Pulmonary artery endothelial cell (primary cell): ENCODE measurements at places on chromosomes 7 and 10. TPM values are rescaled to one million over a fixed set of nuclear protein-coding genes. Genes with fewer than 3 reads are reported as not detected.

The GARIN1A gene
- total RNA-seq = 0.13 and 0.18 TPM in 2 replicates

DNA sequence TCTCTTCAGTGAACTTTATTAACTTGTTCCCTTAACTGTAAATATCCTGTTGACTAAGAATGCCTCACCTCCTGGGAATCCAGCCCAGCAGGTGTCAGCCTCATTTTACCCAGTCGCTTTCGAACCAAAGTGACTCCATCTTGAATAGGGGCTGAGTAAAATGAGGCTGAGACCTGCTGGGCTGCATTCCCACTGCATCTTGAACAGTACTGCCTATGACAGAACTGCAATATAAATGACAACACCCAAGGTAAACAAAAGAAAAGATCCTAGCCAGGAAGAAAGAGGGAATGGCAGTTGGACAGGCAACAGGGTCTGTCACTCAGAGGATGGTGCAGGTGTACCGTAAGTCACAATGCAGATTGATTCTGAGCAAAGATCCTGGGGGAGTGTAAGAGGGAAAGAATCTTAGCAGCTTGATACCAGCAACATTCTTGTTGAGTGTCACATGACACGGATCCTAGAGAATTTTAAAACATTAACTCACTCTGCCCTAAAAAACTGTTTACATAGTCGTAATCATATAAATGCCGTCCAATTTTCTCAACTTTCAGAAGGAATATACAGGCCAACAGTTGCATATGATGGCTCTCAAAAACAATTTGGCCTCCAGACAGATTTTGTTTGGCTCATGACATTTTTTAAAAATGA, 4.4 kb upstream of the FAM107B start:
- no peak for DNase-seq

GRCh38 chr7:148919859-148920258, 35.8 kb upstream of the EZH2 start:
- no peak for DNase-seq

The GSTO2 gene
- 0.25 and 0.33 TPM in 2 replicates for total RNA-seq

- no peak for DNase-seq
Observed at GRCh38 chr10:97003804-97004201, 171.7 kb downstream of the LCOR start.

DNA sequence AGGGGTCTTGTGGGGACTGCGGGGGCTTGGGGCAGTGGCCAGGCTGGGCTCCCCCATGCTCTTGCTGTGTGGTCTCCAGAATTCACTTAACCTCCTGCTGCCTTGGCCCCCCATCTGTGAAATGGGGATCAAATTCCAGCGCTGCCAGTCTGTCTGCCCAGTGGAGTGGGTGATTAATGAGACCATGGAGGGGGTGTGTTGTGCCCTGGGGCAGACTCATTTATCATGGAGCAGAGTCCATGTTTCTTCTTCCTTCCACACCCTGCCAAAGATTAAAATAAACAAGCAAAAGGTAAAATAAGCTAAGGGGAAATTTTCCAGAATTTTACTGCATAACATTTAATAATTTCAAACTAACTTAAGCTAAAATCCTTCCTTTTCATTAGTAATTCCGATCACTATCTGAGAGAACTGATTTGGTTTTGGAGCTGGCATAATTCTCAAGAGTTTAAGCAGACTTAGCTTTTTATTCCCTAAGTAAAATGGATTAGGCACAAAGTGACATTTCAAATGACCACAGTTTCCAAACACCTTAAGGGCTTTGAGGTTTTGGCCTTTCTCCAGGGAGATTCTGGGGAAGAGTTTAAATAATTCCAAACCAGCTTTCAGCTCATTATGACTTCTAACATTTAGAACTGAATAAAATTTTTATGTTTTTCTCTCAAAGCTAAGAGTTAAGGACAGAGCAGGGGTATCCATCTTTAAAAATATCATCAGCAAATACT, 211.9 kb downstream of the CXCL12 start:
- DNase-seq = no peak

The NUTM2A gene
- total RNA-seq = 0.07 and 0.35 TPM in 2 replicates

- DNase-seq = no peak
Observed at GRCh38 chr10:21020545-21020944, 123.4 kb upstream of the NEBL start.

DNA sequence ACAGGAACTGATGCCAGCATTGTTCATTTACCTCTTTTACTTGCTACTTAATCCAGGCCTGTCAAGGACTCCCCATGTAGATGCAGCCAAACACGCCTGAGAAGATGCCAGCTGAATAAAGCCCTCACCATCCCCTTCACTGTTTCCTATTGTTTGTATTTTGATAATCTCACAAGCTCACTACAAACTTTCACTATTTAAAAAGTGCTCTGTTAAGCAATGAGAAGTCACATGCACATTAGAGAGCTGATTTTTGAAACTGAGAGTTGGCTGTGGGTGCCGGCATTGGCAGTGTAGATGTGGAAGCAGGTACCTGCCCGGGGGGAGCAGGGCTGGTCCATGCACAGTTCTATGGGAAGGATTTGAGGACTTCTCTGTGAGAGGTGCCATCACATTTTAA, 169.8 kb upstream of the GRB10 start:
- no peak for DNase-seq

The SPDYE3 gene
- total RNA-seq = not detected in 2 replicates

The PSAP gene
- 664 and 790 TPM in 2 replicates for total RNA-seq

- DNase-seq = no peak
Observed at GRCh38 chr10:57162231-57162630, 801.2 kb upstream of the ZWINT start.

The CHAT gene
- total RNA-seq = not detected in 2 replicates

GRCh38 chr7:45404622-45405021, 169.5 kb upstream of the ADCY1 start:
- DNase-seq = no peak

The FAM131B gene
- 1.2 and 1.5 TPM in 2 replicates for total RNA-seq

- no peak for DNase-seq
Observed at GRCh38 chr7:46448478-46448877, 527.4 kb upstream of the IGFBP3 start.

The PRR15 gene
- 3.2 and 5.8 TPM in 2 replicates for total RNA-seq

The MYO1G gene
- 0.11 and 0.13 TPM in 2 replicates for total RNA-seq

DNA sequence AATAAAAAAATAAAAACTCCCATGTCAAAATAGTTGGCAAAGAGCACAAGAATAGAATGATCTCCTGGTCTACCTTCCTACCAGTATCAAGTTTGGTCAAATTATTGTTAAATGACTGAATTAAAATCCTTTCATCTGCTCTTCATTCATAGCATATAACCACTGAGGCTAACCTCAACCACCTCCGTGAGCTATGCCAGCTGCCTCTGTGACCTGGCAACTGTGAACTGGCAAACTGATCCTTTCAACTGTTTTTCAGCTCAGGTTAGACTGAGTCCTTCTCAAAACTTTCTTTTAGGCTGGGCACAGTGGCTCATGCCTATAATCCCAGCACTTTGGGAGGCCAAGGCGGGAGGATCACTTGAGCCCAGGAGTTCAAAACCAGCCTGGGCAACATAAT, 36.1 kb downstream of the NUDCD3 start:
- no peak for DNase-seq

GRCh38 chr7:42907316-42907715, 4.6 kb downstream of the C7orf25 start:
- no peak for DNase-seq

The CLRN3 gene
- 0.11 TPM in 1 of 2 replicates, not detected in the other for total RNA-seq

DNA sequence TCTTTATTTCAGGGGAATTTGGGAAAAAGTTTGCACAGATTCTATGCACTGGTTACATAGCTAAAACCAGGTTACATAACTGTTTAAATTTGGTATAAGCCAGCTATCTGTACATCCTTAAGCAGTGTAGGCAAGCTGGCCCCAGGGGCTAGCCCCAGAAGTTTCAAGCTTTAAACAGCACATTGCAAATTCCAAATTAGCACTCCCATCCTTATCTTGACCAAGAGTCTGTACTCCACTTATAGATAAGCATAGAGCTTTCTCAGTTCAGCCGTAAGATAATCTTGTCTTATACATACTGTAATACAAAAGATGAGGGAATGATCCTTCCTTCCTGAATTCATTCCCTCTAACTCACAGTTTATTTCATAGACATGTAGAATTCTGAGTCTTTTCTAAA, 109.3 kb downstream of the SPAG6 start:
- DNase-seq = no peak

DNA sequence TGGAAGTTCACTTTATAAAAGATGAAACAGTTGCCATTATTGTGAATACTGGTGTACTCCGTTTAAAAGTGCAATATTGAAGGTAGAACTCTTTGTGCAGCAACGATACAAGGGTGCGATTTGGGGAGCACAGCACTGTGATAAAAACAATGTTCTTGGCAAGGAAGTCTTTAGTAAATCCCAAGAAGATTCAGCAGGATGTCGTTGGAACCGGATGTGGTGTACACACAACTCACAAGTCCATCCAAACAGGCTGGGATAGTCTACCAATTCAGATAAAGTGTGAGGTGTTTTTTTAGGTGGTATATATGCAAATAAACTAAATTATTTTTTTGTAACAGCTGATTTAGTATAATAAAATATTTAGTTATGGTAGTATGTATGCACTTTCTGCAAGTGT, 46.7 kb downstream of the ZNF777 start:
- no peak for DNase-seq

The ERVW-1 gene
- not detected in 2 replicates for total RNA-seq

- DNase-seq = no peak
Observed at GRCh38 chr7:158065340-158065739, 522.3 kb downstream of the PTPRN2 start.

DNA sequence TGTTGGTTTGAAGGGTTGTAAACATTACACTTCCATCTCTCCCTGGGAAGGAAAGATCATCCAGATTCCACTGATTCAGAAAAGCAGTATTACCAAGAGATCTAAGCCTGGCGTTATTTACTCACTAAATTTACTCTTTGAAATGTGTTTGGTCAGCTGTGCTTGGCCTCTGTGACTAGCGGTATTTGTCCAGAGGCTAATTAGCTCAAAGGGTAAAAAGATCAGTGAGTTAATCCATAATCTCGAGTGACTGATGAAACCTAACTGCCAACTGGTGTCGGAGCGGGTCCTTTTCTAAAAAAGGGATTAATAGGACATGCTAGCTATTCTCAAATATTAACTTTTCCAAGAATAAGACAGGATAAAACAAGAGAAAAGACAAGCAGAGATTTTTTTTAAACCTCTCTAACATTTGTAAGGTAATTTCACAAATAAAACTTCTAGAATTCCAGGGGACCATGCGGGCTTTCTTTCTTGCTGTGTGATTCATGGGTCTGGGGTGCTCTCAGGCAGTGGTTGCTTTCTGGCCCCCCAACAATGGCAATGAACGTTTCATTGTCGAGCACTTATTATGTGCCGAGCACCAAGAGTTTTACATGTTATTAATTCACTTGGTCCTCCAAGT, 247.3 kb upstream of the AOAH start:
- no peak for DNase-seq

The NRCAM gene
- total RNA-seq = 59.2 and 87.2 TPM in 2 replicates

DNA sequence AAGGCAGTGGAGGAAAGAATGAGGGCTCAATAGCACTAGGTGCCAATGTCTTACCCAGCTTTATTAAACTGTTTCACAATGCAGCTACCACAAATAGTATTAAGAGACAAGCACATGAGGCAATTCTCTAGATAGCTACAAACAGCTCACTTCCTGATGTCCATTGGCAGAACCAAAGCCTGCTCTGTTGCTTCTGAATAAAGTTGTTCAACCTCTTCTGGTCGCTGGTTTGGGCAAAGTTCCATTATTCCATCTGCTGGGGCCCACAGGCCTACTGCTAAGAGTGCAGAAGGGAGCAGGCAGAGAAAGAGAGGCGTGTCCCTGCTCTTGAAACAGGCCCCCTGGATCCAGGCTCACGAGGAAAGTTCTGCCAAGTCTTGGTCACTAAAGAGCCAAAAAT, 173.9 kb downstream of the ZNF438 start:
- peak; percentile 26 for DNase-seq

The ASB10 gene
- not detected in 2 replicates for total RNA-seq

DNA sequence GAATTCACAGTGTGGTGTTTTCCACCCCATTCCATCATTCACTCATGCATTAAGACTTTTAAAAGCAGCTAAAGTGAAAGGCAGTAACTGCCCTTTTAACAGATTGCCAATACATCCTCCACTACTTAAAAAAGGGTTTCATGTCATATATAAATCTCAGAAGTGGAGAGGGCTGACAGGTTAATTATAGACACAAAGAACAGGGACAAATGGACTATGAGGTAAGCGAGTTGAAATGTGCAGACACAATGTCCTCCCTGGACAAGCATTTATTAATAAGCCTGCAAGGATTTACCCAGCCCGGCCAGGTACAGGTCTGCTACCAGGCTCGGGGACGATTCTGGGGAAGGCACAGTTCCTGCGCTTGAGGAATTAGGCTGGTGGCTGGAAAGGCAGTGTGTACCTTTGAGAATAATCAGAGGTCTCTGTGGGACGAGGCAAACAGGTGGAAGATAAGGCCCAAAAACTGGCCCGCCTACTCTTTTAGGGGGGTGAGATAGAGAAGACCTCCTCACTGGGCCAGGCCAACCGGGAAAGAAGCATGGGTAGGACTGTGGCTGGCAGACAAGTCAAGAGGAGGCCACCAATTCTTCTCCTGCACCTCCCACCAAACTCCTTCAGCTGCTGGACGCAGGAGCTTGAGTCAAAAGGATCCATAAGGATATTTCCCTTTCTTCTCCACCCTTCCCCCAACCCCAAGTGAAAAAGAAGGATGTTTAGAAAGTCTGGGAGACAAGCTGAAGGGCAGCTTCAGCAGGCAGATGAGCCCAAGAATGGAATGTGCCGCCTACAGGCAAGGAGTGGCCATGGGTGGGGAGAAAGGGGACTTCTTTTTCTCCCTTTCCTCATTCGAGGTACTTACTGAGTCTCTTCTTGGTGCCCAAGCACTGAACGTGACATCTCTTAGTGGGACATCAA, 1.5 kb downstream of the PDLIM1 start:
- no peak for DNase-seq

- DNase-seq = no peak
Observed at GRCh38 chr7:128057909-128058308, 26.7 kb upstream of the LRRC4 start.

- no peak for DNase-seq
Observed at GRCh38 chr10:75375838-75376237, 25.7 kb downstream of the ZNF503 start.

The CTNNA3 gene
- not detected in 2 replicates for total RNA-seq

- DNase-seq = no peak
Observed at GRCh38 chr7:107551936-107552335, 11.8 kb downstream of the COG5 start.

DNA sequence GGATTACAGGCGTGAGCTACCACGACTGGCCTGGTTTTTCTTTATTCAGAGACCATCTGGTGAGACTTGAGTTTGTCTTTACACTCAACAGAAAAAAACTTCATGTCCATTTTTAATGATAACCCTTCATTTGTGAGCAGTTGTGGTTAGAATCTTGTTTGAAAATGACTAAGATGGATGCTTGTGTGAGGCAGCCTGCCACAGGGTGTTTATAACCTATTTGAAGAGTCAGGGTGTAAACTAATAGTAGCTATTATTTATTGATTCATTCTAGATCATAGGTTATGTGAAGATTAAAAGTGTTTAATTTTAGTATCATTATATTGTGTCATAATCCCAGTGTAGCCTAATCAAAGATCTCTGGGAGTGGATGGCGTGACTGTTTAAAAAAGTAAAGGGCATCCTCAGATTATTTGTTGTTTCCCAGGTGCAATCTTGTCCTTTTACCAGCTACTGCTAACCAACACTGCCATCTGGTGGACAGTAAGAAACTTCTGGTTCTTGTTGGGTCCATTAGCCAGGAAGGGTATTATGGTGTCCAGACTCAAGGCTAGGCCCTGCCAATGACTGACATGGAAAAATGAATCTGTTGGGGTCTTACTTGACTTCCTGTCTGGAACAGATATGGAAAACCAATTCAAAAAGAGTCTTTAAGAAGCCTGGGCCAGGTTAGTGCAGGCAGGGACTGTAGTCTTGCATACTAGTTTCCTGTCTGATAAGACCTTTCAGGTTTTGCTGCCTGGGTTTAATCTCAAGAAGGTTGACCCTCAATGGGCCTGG, 24.9 kb downstream of the NRBF2 start:
- peak; percentile 64 for DNase-seq

The VSIR gene
- 3.8 and 6.4 TPM in 2 replicates for total RNA-seq

- no peak for DNase-seq
Observed at GRCh38 chr7:49781996-49782395, 8.6 kb downstream of the VWC2 start.
